ENCODE measurements at places on chromosomes 12 and 14.

DNA sequence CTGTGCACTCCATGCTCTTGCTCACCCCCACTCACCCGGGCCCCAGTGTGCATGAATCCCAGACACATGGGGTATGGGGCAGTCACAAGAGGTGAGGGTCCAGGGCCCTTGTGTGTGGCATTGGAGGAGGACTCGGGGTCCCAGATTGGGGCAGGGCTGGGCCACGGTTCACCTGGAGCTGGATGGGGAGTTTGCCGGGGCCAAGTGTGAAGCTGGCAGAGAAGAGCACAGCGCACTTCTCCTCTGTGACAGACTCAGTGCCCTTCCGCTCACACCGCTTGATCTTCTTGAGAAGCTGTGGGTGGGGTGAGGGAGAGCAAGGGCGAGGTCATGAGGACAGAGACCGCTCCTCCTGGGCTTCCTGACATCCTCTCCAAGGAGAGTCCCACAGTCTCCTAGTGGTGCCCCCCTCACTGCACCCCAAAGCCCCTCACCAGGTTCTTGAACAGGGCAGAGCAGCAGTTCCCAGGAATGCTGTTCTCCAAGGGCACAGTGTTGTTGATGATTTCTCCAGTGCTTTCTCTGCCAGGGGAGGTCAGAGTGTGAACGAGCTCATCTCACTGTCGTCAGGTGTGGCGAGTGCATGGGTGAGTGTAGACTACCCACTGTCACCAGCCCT is 6.8 kb downstream of the STAT6 start:
- no peak for DNase-seq

DNA sequence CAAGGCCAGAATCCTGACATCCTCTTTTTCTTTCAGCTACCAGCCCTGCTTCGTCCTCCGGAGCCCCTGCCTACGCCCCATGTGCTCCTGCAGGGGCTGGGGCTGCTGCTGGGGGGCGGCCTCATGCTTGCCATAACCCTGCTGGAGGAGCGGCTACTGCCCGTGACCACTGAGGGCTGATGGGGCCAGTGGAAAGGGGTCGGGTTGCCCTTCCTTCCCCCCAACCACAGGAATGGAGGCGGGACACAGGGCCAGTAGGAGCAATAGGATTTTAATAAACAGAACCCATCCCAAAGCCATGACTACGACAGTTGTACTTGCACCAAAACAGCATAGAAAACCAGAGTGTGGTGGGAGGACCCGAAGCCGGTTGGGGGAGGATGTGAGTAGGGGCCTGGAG is 7.7 kb downstream of the SLC39A5 start:
- no peak for DNase-seq

DNA sequence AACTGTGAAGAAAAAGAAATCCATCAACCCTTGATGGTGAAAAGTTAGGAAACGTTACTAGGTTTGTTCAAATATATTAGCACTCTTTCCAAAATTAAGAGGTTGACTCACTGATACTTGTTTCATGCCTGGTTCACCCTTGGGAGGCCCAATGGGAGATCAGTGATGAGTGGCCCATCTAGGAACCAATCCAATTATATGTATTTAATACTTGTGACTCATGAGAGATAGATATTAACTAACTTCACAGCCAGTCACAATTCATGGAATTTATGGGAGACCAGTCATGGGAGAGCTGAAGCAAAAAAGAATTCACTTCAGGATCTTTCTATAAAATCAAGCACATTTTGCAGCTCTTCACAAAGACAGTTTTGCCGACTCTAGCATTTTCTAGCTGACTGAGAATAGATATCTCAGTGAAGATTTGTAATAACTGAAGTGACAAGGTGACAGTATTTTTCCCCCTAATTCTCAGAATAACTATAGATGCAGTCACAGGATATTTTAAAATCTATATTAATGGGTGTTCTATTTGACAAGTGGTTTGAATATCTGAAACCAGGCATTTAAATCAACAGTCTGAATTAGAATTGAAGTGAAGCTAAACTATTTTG is 230.2 kb downstream of the EPS8 start:
- no peak for DNase-seq

DNA sequence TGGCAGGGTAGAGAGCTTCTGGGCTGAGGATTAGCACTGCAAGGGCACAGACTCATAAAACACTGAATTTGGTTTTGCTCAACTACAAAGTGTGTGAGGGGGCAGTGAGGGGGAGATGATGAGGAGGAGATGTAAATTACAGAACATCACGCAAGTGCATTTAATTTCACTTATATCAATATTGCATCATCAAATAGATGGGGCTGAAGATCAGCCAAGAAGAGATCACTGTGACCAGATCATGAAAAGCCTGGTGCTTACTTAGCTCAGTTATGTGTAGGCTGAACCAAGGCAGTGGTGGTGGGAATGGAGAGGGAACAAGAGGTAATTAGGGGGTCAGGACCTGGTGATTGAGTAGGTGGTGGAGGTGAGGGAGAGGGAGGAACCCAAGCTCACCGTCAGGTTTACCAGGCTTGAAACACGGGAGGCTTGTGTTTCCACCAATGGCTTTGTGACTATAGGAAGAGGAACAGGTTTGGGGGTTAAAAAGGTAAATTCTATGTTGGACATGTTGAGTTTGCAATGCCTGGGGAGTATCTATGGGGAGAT is 11.3 kb downstream of the FOS start:
- no peak for DNase-seq

DNA sequence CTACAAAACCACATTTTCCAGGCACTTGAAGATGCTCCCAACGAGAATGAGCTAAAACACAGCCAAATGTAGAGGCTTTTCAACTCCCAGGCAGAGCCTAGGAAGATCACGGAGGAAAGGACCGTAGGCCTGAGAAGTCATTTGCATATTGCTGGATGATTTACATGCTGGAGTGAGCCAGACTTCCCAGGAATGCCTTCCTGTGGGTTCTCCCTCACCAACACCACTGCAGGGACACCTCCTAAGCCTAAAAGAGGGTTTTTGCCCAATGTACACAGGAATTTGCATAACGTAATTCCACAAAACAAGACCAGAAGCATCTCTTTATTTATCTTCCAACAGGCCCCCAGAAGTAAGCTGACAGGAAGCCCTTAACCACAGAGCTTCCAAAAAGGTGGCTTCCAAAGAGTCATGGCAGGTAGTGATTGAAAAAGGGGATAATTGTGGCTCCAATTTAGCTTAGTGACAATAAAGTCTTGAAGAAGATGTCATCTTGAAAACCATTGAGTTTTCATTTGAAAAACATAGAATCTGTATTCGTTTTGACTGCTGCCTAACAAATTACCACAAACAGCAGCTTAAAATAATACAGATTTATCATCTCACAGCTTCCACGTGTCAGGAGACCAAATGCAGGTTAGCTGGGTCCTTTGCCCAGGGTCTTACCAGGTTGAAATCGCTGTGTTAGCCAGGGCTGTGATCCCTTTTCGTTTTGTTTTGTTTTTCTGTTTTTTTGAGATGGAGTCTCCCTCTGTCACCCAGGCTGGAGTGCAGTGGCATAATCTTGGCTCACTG is 116.2 kb downstream of the EGLN3 start:
- DNase-seq, result no peak

GRCh38 chr14:40004871-40005500 is 572.8 kb upstream of the FBXO33 start:
- no peak for DNase-seq

GRCh38 chr14:33780035-33780434 is 170.8 kb downstream of the EGLN3 start:
- DNase-seq, result no peak

DNA sequence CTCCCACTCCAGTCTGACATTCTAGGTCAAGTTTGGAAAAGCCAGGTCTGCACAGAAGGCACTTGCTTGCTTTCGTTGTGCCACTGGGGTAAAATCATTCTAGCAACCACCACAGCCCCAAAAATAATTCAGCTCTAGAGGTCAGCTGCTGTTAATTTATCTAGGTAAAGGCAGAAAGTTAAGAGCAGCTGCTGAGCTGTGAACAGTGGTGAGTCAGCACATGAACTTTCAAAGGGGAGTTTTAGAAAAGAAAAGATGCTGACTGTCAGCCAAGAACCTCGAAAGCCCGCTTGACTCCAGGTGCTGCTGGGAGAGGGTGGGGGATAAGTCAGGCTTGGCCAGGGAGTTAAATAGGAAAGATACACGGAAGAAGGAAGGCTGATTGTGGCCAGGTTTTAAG is 12.7 kb downstream of the CCDC197 start:
- no peak for DNase-seq

DNA sequence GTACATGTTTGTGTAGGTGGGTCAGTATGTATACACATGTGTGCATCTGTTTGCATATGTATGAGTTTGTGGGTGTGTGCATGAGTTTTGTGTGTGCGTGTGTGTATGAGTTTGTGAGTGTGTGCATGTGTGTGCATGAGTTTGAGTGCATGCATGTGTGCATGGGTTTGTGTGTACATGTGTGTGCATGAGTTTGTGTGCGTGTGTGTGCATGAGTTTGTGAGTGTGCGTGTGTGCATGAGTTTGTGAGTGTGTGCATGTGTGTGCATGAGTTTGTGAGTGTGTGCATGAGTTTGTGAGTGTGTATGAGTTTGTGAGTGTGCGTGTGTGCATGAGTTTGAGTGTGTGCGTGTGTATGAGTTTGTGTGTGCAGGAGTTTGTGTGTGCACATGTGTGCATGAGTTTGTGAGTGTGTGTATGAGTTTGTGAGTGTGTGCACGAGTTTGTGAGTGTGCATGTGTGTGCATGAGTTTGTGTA is 61.5 kb downstream of the FZD10 start:
- no peak for DNase-seq

DNA sequence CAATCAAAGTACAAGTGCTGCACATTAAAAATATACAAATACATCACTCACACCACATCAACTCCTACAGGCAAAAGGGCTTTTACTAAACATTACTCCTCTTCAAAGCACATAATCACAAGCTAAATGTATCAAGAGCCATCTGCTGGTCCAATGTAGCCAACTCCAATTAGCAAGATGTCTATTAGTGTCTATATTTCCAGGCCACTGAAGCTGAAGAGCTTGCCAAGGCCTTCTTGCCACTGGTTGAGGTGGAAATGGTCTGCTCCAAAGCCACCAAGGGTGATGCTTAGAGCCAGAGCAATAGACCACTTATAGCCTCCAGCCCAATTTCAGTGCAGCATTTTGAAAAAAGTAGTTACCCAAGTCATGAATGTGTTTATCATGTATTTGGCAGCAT is 54.4 kb downstream of the RASSF9 start:
- DNase-seq, result no peak

- DNase-seq, result no peak
Observed at GRCh38 chr12:6788972-6789924, at the start of gene CD4. CD4 (plus strand) TSS chr12:6789528; CDS start chr12:6800139, 10,611 bp downstream.

DNA sequence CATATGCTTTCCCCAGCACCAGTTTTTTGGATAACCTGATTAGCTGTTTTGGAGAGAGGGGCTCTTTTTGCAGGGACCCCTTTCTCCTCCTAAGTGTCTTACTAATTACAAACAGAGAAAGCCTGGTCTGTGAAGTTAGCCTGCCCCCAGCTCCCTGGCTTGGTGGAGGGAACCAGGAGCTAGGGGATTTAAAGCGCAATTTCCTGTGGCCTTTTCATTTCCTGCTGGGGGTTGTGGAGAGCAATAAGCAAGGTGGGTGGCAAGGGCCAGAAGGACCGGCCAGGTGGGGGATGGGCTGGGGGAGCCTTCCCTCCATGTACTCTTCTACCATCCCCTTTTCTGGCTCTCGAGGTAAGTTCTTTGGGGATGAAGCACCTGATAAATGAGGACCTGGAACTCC is 4.1 kb upstream of the CISTR start:
- no peak for DNase-seq

Data from stimulated activated effector memory CD8-positive, alpha-beta T cell treated with anti-CD3 and anti-CD28 coated beads, Interleukin-12 subunit alpha, Interleukin-12 subunit beta, amount 100 ng/mL, for 72 hours (primary cell).